ENCODE measurements at places on chromosomes 11 and 22.

DNA sequence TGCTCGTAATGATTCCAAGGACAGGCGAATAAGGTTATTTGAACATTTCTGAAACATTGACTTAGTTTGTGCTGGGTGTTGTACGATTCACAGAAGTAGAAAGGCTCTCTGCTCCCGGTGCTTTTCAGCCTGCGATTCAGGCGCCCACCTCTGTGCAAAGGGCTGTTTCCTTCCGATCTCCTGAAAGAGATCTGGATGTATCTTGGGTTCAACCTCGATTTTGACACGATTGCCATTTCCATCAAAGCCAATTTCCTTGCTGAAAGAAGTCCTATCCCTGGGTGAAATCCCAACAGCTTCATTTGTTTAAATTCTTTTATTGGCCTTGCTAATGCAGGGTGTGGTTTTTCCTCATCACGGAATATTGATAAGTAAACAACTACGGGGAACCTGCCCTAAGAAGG, 1.1 kb upstream of the ZC3H12C start:
- no peak for DNase-seq

DNA sequence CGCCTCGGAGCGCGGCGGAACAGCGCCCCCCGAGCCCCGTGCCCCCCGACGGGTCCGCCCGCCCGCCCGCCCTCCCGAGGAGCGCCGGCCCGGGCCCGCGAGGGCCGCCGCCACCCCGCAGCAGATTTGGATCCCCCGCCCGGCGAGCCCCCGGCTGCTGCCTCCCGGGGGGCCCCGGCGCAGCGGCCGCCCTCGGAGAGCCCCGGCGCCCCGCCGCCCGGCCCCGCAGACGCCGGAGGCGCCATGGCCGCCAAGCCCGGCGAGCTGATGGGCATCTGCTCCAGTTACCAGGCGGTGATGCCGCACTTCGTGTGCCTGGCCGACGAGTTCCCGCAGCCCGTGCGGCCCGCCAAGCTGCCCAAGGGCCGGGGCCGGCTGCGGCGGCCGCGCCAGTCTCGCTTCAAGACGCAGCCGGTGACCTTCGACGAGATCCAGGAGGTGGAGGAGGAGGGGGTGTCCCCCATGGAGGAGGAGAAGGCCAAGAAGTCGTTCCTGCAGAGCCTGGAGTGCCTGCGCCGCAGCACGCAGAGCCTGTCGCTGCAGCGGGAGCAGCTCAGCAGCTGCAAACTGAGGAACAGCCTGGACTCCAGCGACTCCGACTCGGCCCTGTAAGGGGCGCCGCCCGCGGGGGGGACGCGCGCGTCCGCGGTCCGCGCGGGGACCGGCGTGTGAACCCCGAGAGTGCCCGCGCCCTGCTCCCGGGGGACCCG, 380 bp downstream of the C11orf96 start:
- no peak for DNase-seq

DNA sequence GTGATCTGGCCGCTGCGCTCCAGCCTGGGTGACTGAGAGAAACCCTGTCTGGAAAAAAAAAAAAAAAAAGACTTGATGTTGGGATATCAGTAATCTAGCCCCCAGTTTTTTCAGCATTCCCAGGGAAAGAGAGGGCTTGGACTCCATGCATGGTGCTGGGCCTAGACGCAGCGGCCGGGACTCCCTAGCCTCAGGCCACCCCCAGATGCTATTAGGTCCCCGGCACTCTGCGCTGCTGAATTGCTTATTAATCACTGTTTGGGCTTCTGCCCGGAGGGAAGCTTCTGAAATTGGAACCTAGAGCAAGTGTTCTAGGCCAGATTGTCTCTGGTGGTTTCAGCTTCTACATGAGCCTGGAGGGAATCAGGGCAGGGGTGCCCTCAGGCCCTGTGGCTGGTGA, 39.0 kb downstream of the SLCO2B1 start:
- DNase-seq = no peak

DNA sequence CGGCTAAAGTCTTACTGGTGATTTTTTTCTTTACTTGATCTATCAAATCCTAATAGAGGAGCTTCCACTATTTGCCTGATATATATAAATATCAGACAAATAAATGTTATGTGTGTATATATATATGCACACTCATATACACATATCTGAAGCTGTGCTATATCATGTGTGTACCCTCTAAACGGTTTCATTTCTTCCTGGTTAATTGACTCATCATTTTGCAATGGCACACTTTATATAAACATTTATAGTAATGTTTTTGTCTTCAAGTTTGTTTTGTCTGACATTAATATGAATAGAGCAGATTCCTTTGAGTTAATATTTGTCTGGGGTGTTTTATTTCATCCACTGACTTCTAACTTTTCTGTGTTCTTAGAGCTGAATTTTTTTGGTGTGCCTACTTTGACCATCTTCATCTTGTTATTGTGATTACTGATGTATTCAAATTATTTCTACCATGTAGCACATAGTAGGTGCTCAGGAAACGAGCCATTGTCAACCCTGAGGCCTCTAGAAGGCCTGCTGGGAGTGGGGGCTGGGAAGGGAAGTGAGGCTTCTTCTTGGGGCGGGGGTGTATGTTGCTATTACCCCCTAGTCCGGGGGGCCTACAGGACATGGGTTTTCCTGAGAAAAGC, 82.6 kb downstream of the LRRC32 start:
- DNase-seq = no peak

DNA sequence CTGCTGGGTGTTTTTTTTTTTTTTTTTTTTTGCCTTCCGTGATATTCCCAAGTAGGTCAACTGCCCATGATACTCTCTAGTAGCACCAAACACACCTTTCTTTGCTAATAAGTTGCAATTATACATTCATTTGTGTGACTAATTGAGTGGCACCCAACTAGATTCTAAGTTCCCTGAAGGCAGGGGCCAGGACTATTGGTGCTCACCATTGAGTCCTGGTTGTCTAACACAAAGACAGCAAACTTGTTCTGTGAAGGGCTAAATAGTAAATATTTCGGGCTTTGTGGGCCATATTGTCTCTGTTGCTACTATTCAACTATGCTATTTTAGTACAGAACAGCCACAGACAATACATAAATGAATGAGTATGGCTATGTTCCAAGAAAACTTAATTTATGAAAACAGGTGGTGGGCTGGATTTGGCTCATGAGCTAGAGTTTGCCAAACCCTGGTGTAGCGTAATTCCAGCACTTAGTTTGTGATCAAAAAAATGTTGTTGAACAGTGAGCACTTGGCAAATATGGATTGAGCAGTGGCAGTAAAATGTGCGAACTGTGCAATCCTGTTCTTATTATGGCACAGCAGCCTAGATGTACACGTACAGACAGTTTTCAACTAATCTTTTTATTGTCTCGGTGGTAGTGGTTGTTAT, 11.3 kb downstream of the ENDOD1 start:
- DNase-seq = no peak
